ENCODE measurements at places on chromosomes 11 and 22. TPM values are rescaled to one million over a fixed set of nuclear protein-coding genes. Genes with fewer than 3 reads are reported as not detected.

The CCDC88B gene
- total RNA-seq = 99.0 TPM

The CHADL gene
- total RNA-seq = 2.3 TPM

The OR8D2 gene
- not detected for total RNA-seq

The OVOL1 gene
- total RNA-seq = 14.9 TPM

GRCh38 chr22:24068377-24068680, 57.2 kb downstream of the CABIN1 start:
- DNase-seq = no peak

GRCh38 chr22:35921777-35922176, 106.8 kb downstream of the RBFOX2 start:
- no peak for DNase-seq

GRCh38 chr11:31882951-31883392, 71.8 kb upstream of the PAX6 start:
- DNase-seq = no peak

GRCh38 chr11:47967577-47968525, 12.5 kb upstream of the PTPRJ start:
- DNase-seq = no peak

- no peak for DNase-seq
Measured at GRCh38 chr11:132886335-132886734, 646.0 kb downstream of the OPCML start.
